Panc1 (cell line): ENCODE measurements at places on chromosomes 16 and 17. TPM values are rescaled to one million over a fixed set of nuclear protein-coding genes. Genes with fewer than 3 reads are reported as not detected.

DNA sequence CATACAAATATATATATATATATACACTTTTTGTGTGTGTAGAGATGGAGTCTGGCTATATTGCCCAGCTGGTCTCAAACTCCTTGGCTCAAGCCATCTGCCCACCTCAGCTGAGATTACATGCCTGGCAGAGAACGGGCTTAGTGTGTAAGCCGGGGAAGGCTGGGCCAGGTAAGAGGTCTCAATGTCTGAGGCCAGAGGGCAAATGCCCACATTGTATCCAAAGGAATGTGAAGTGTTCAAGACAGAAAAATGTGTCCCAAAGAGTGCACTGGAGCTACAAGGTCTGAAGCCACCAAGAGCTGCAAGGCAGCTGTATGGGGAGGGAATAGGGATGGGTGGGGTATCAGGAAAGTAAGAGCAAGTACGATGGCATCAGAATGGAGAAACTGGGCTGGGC is 8.8 kb downstream of the CD2BP2 start:
- H3K27me3 ChIP-seq: no peaks in the 10 kb centered on the region
- no peak overlapping the region for H3K27ac ChIP-seq
- no peaks in the 10 kb centered on the region for H3K4me1 ChIP-seq
- H3K36me3 ChIP-seq: no peaks in the 10 kb centered on the region
- DNase-seq: no peak

Gene PITPNM3
- 0.44 TPM for total RNA-seq

Gene GNGT2
- total RNA-seq: not detected

- H3K27me3 ChIP-seq: no peaks in the 10 kb centered on the region
- no peak overlapping the region for H3K27ac ChIP-seq
- no peak for DNase-seq
- no peak overlapping the region for H3K4me3 ChIP-seq
- H3K4me1 ChIP-seq: peaks cover 5% of the 10 kb centered on the region; the same call in 1 of the 2 replicates
Observed at GRCh38 chr16:4200000-4200780, 41.7 kb downstream of the SRL start.

GRCh38 chr16:46573008-46573833 is 48.0 kb downstream of the SHCBP1 start:
- no peak overlapping the region for H3K27ac ChIP-seq
- DNase-seq: no peak
- H3K4me3 ChIP-seq: no peak overlapping the region
- no peaks in the 10 kb centered on the region for H3K4me1 ChIP-seq
- no peaks in the 10 kb centered on the region for H3K27me3 ChIP-seq
- no peaks in the 10 kb centered on the region for H3K36me3 ChIP-seq

DNA sequence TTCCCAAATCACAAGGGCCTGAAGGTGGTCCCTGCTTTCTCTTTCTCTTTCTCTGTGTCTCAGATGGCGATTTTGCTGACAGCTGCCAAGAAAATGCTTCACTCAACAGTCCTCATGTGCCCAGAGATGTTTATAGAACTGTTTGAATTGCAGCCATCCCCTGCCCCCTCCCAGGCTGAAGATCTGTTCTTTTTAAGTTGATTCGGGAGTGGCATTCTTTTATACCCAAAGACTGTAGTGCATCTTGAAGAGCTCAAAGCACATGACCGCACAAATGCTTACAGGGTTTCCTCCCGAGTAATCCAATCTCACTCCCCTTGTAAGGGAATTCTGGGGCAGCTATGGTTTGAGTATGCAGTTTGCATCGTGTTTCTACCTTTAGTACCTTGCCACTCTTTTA is 75.7 kb downstream of the SEC14L1 start:
- no peaks in the 10 kb centered on the region for H3K4me1 ChIP-seq
- H3K4me3 ChIP-seq: no peak overlapping the region
- no peak for DNase-seq
- no peaks in the 10 kb centered on the region for H3K27me3 ChIP-seq
- peaks cover 29% of the 10 kb centered on the region for H3K36me3 ChIP-seq

DNA sequence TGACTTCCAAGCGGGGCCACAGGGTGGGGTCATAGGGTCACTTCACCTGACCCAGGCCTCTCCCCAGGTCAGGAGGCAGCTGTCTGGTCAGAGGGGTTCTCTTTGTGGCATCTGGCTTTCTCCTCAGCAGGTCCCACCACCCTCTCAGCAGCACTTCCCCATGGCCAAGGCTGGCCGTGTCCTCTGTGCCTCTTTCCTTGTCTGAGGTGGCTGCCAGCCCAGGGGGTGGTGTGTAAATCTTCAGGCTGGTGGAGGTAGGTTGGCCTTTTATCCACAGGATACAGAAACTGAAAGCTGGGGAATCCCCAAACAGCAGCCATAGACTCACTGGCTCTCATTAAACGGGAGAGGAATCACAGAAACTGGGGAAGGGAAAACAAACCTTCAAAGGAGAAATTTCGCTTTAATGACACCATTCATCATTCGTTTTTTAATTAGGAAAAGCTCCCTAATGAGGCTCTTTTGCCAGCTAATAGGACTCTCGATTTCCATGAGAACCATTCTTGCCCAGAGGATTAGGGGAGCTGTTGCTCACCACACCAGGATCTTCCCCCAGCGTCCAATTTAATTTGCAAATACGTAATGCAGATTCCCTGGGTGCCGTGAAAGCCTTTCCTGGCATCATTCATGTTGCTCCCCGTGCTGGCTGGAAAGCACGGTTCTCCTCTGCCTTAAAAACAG is 18.0 kb downstream of the C17orf75 start:
- H3K27ac ChIP-seq: 0 out of 2 replicates have a peak overlapping the region, but pooled peaks have one; percentile 8
- peak overlapping the region; percentile 28 for H3K4me3 ChIP-seq
- H3K27me3 ChIP-seq: no peaks in the 10 kb centered on the region
- peaks cover 8% of the 10 kb centered on the region for H3K4me1 ChIP-seq
- H3K36me3 ChIP-seq: no peaks in the 10 kb centered on the region
- DNase-seq: no peak

Gene SMIM5
- total RNA-seq: 0.10 TPM

Gene MYO1D
- 1.3 TPM for total RNA-seq

DNA sequence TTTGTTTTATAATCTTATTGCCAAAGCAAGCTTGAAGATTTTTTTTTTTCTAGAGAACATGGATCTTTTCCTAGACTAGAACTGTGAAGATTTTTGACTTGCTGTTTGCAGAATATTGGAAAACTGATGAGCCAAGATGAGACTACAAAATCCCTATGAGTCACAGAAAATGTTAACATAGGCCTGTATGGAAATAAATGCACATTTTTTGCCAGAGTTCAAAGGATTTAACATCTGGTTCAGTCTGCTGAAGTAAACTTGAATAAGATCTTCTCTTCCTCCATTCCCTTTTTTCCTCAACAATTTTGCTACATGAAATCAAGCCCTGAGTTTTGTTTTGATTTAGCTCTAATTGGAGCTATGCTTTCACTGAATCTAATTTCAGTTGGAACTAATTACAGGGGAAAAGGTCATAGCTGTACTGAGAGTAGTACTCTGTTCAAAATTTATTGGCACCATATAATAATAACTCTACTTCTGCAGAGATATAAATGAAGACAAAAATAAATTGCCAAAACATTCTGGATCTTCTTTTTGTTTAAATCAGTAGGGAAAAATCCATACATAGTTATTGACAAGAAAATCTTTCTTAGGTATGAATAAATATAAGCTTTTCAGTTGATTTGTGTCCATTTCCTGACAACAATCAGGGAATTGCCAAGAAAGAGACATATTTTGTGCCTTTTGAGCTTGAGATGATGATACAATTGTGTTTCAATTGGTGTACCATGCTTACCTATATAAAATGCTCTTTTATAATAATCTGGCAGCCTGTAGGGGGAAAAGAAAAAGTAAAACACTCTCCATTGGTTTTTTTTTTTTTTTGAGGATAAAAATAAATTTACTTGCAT is 387.5 kb upstream of the GOT2 start:
- no peak overlapping the region for H3K4me3 ChIP-seq
- H3K4me1 ChIP-seq: no peaks in the 10 kb centered on the region
- H3K36me3 ChIP-seq: no peaks in the 10 kb centered on the region

DNA sequence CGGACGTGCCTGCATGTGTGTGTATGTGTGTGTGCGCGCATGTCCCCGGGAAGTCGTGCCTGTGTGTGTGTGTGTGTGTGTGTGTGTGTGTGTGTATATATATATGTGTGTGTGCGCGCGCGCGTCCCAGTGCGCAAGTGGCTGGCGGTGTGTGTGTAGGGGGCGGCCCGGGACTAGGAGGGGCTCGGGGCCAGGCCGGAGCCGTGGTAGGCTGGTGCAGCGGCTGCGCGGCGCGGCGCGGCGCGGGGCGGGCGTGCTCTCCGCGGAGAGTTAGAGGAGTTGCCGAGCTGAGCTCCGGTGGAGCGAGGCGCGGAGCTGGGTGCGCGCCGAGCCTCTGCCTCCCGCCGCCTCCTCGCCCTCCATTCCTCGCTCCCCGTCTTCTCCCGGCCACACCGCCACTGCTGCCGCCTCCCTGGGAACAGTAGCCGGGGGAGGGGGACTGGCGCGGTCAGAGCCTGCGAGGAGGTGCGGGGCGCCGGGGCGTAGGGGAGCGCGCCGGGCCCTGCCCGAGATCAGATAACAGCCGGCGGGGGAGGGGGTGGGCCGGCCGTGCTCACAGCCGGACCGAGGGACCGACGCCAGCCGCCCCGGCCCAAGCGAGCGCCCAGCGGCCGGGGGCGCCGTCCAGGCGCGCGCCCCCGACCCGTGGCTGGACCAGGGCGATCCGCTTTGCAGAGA is at the start of gene KCNJ12:
TSS of gene KCNJ12 (plus strand) at position 277 of the 678 bp plus-strand sequence. CDS start 38,986 bp downstream, outside the sequence.
- no peaks in the 10 kb centered on the region for H3K27me3 ChIP-seq
- DNase-seq: no peak
- no peaks in the 10 kb centered on the region for H3K4me1 ChIP-seq
- no peaks in the 10 kb centered on the region; the same call in 1 of the 2 replicates for H3K36me3 ChIP-seq
- H3K27ac ChIP-seq: no peak within 1 kb of the TSS
- H3K4me3 ChIP-seq: peak within 1 kb of the TSS; percentile 45

DNA sequence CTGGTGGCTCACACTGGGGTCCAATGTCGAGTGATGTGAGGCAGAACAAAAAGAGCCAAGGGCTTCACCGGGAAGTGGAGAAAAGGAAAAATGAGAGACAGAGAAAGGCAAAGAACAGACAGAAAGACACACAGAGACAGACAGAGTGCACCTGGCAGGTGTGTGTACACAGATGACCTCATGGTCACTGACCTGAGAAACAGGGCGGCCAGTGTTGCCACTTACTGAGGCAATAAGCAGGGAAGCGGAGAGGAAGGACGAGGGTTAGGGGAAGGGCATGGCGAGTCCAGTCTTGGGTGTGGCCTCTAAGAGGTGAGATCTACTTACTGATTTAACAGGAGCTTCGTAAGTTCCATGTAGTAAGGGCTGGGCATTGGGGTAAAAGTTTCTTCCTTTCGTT is 7.5 kb downstream of the GINS2 start:
- no peaks in the 10 kb centered on the region for H3K27me3 ChIP-seq
- H3K27ac ChIP-seq: no peak overlapping the region
- no peak for DNase-seq
- H3K4me3 ChIP-seq: no peak overlapping the region

DNA sequence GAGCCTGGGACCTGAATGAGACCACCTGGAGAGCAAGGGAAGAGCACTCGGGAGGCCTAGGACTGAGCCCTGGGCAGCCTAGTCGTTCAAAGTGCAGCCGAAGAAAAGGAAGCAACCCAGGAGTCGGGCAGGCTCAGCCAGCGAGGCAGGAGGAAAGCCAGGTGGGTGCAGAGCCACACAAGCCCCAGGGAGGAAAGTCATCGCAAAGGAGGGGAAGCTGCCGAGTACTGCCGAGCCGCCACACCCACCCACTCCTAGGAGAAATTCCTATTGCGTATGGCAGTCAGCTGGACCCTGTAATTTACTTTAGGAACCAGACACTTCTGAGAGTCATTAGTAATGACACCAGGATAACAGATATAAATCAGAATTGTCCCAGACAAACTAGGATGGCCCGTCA is 187.6 kb downstream of the KATNIP start:
- no peaks in the 10 kb centered on the region for H3K4me1 ChIP-seq
- no peaks in the 10 kb centered on the region for H3K27me3 ChIP-seq
- H3K4me3 ChIP-seq: no peak overlapping the region
- H3K27ac ChIP-seq: no peak overlapping the region
- no peaks in the 10 kb centered on the region for H3K36me3 ChIP-seq
- DNase-seq: no peak

Gene DNAAF8
- total RNA-seq: 2.3 TPM

Gene PHAF1
- total RNA-seq: 15.7 TPM

- no peak overlapping the region for H3K27ac ChIP-seq
- DNase-seq: no peak
- peak overlapping the region; percentile 24 for H3K4me3 ChIP-seq
- peaks cover 21% of the 10 kb centered on the region for H3K4me1 ChIP-seq
- H3K36me3 ChIP-seq: 0 out of 2 replicates have a peak, but pooled peaks cover 4% of the 10 kb centered on the region
Observed at GRCh38 chr17:74860872-74861661, 1.4 kb upstream of the GRIN2C start.

DNA sequence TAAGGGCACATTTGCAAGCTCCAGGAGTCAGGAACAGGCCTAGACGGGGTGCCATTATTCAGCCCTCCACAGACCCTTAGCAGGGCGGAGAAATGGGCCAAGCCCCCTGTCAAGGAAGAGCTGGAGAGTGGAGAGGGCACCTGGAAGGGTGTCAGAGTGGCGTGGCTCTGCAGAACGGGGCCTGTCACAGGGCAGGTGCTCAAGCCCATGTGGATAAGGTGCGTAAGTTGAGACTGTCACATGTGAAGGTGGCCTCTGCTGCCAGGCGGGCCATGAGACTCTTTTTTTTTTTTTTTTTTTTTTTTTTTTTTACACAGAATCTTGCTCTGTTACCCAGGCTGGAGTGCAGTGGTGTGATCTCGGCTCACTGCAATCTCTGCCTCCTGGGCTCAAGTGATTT is 12.0 kb upstream of the CRISPLD2 start:
- no peaks in the 10 kb centered on the region for H3K27me3 ChIP-seq
- H3K4me3 ChIP-seq: no peak overlapping the region
- DNase-seq: no peak
- H3K36me3 ChIP-seq: no peaks in the 10 kb centered on the region
- H3K27ac ChIP-seq: no peak overlapping the region
- peaks cover 10% of the 10 kb centered on the region for H3K4me1 ChIP-seq

DNA sequence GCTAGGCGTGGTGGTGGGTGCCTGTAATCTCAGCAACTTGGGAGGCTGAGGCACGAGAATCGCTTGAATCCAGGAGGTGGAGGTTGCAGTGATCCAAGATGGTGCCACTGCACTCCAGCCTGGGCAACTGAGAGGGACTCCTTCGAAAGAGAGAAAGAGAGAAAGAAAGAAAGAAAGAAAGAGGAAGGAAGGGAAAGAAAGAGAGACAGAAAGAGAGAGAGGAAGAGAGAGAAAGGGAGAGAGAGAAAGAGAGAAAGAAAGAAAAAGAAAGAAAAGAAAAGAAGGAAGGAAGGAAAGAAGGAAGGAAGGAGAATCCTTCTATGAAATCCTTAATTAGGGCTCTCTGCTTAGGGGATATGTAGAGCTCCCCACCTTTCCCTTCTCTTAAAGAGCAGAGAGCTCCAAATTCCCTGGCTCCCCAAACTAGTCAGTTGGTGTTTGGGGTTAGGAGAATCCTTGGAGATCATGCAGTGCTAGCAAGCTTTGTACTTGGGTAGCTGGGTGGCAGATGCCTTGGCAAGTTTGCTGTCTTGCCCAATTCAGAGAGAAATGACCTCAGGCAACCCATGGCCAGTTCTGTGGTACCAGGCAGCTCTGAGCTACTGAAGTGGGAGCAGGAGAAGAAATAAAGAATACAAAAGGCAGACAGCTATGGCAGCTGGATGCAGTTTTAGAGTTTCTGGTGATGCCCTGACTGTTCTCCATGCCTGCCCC is 8.9 kb upstream of the HOXB13 start:
- H3K4me1 ChIP-seq: no peaks in the 10 kb centered on the region
- no peaks in the 10 kb centered on the region for H3K36me3 ChIP-seq
- H3K27me3 ChIP-seq: no peaks in the 10 kb centered on the region; the same call in 1 of the 2 replicates
- DNase-seq: no peak

Gene PLLP
- 0.72 TPM for total RNA-seq
